ENCODE measurements at places on chromosomes 5 and 9.
A peak's percentile ranks its signal among the peaks of the same experiment; 100 is the strongest.

DNA sequence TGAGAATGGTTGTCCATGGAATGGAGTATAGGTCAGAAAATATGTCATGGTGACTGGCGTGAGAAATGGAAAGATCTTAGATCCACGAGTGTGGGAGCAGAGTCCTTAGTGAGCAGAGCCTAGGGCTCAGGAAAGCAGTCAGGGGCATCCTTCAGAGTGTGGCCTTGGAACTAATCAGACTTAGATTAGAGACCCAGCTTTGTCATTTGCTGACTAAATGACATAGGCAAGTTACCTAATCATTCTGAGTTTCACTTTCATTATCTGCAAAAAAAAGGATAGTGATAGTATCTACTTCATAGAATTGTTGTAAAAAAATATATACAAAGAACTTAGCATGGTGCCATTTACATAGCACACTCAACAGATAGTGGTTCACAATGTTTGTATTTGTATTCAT is 24.3 kb upstream of the SLIT3 start:
- no peak for DNase-seq

DNA sequence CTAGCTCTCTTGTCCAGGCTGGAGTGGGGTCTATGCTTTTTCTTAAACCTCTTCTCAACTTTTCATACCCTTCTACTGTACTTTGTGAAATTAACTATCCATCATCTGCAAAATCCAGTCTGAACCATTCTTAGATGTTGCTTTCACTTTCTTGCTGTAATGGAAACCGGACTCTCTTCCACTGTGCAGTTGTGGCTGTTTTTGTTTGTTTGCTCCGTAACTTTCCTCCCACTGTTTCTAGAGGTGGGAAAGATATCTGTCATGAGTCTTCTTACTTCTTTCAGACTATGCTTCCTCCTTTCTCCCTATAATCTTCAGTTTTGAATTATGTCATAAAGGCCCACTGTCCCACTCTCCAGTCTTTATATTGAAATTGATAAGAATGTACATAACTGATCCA is 6.5 kb downstream of the TNPO1 start:
- DNase-seq = no peak

- no peak for DNase-seq
Measured at GRCh38 chr5:173795601-173796000, 92.5 kb upstream of the CPEB4 start.

GRCh38 chr5:137734962-137735554 is 831 bp downstream of the KLHL3 start:
- DNase-seq = no peak

- DNase-seq = no peak
Measured at GRCh38 chr5:43699910-43700309, 96.9 kb downstream of the NNT start.

DNA sequence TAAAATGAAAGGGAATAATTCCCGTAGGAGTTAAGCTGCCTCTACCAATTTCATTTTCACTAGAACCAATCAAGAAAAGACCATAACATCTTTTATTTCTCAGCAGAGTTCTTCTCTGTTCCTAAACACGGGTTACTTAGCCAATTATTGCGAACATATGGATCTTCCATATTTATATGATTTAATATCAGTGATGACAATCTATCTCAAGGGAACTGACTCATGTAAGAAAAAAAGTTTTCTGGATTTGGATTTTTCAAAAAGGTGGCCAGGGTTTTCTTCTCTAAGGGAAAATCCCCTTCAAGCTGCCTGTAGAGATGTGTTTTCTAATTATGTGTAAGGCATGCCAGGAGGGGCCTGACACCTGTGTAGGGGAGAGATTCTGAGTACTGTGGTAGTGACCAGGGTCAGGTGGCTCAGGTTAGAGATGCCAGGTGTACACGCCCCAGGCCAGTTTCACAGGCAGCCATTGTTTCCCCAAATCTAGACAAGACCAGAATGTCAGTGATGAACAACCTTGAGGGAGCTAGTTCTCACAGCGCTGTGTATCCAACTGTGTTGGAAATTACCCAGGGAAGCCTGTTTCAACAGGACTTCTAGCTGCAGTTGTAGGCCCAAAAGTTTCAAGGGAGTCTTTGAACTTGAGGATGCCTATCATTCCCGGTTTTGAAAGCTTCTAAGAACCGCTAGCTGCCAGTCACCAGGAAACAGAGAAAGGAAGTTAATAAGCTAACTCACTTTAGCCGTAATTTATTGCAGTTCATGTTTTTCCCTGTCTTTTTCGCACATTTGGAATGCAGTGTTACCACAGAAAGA is 572.5 kb upstream of the RGMB start:
- DNase-seq = no peak

DNA sequence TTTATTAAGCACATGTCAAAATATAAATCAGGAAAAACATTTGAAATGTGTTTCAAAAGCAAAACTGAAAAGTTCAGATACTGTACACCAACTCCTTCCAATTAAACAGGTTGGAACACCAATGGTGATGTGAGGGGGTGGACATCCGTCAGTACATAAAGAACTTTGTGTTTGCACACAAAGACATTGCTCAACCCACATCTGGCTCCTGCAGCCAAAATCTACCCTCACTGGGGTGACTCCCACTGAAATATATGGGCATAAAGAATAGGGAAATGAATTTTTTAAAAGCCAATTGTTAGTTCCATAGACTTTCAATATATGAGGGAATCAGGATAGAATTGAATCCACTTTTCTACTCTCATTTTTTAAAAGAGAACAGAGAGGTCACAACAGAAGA is 63.9 kb downstream of the MEGF9 start:
- no peak for DNase-seq

DNA sequence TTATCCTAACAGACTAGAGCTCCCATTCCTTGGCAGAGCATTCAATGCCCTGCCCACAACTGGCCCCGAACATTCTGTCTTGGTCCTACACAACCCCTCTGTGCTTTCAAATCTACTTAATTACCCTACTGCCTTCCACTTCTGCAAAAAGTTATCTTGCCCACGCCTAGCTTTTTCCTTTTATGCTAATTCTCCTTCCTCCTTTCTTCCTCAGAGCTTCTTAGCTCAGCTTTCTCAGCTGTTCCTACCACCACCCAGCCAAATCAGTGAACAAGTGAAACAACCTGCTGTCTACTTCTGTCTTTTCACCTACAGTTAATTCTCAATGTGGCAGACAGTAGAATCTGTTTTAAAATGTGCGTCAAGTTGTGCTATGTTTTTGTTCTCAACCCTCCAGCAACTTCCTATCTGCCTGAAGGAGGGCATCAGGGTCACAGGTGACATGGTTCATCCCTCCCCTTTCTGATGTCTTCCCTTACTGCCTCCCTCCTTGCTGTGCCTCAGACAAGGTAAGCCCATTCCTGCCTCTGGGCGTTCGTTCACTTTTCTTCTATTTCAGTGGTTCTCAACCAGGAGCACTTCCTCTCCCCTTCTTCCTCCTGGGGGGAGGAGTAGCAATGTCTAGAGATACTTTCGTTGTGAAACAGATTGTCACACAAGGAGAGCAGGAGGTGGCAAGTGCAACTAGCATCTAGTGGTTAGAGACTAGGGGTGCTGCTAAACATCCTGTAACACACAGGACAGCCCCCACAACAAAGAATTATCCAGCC is 1.3 kb upstream of the REEP5 start:
- DNase-seq = no peak

DNA sequence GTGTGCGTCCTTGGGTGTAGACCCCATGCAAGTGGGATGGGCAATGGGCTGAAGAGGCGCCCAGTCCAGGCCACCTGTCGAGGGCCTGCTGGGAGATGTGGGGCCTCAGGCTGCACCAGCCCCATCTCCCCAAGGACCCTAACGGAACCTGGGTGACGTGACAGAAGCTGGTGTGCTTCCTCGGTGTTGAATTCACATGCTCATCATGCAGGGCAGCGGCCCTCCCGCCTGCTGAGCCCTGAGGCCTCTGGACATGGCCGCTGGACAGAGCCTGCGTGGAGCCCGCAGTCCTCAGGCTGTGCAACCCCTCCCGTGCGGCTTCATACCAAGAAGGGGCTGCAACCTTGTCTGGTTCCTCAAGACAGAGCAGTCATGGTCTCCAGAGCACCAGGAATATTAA is 26.8 kb downstream of the TERT start:
- no peak for DNase-seq

GRCh38 chr5:159061179-159061796 is 38.4 kb downstream of the EBF1 start:
- no peak for DNase-seq

DNA sequence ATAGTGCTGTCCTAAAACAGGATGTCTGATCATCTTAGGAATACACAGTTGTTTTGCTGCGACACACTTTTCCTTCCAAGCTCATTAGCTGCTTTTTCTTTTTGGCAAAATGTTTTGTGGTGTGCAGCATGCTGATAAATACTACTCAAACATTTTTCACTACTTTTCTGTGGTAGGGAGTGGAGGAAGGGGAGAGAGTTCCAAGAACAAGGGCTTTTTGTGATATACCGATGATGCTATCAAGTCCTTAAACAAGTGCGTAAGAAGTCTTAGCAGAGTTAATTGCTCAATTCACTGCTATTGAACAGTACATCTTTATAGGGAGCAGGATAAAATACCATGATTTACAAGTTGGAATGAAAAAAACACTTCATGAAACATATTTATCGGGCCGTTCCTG is 23.6 kb upstream of the TEK start:
- no peak for DNase-seq

DNA sequence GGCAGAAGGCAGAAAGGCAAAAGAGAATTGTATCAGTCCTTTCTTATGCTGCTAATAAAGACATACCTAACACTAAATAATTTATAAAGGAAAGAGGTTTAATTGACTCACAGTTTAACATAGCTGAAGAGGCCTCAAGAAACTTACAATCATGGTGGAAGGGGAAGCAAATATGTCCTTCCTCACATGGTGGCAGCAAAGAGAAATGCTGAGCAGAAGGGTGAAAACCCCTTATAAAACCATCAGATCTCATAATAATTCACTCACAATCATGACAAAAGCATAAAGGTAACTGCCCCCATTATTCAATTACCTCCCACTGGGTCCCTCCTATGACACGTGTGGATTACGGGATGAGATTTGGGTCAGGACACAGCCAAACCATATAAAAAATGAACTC is 312.5 kb upstream of the PTGER4 start:
- DNase-seq = no peak

- DNase-seq = no peak
Measured at GRCh38 chr5:153187503-153187902, 303.0 kb upstream of the GRIA1 start.

- no peak for DNase-seq
Measured at GRCh38 chr5:67200809-67201562, 4.4 kb upstream of the CD180 start.

DNA sequence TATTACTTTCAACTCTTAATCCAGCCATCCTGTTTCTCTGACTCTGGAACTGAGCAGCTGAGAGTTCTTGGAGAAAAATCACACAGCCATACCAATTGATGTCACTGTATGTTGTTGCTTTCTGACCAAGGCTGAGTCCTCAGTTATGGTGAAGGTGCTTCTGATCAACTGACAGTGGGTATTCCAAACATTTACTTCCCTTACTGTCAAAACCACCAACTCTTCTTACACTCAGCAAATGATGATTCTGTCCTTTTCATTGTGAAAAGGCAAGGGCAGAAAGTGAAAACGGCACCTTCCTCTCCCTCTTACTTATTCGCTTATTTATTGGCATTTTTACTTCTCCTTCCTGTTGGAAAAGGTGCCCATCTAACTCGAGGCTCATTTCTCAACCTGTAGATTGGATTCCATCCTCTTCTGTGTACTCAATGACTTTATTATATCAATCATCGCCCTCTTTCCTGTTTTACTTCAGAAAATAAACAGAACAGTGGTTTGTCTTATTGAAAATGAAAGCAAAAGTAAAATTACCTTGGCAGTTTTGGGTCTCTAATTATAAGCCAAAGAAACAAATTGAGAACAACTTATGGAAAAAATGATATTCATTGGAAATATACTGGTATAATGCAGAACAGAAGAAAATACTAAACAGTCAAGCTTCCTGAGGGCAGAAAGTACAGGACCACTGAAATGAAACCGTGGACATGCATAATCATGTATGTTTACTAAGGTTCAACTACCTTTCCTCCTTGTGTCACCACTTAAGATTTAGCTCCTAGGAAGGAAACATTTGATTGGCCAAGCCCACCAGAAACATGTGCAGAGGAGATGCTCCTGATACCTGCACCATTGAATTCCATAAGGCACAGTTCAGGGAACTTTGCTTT is 104.5 kb upstream of the CHD1 start:
- DNase-seq = no peak

- DNase-seq = peak; percentile 55
Measured at GRCh38 chr5:168679515-168679920, 100.3 kb upstream of the PANK3 start.

DNA sequence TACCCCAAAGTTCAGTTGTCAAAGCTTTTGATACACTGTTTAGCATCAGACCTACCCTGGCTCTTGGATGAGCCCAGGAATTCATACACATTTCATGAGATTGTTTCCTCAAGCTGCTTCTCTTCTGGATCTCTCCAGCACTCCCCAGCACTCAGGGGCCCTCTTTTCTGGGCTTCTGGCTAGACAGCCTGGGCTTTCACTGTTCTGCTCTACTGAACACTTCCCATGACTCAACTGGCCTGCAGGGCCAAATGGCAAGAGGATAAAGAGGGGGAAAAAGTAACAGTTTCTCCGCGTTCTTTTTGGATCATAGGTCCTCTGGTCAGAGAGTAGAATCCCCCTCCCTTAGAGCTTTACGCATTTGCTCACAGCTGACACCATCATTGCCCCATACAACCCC is 20.9 kb upstream of the LURAP1L start:
- no peak for DNase-seq

GRCh38 chr9:37667706-37668105 is 17.0 kb downstream of the FRMPD1 start:
- DNase-seq = no peak

- peak; percentile 0 for DNase-seq
Measured at GRCh38 chr9:19229595-19230354, 718 bp upstream of the DENND4C start.

DNA sequence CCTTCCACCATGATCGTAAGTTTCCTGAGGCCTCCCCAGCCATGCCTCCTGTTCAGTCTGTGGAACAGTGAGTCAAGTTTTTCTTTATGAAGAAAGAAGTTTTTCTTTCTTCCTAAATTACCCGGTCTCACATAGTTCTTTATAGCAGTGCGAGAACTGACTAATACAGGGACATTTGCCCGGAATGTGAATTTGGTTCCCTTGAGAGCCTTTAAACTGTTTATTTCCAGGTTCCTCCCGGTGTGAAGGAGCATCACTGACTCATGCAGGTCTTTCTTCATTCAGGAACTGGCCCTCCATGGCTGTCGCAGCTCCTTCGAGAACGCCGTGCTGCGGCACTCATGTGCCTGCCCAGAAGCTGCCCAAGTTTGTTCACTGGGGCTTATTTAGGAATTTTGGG is 87.7 kb downstream of the PTCH1 start:
- no peak for DNase-seq

GRCh38 chr5:9156282-9156681 is 389.6 kb downstream of the SEMA5A start:
- no peak for DNase-seq

GRCh38 chr5:82334856-82335255 is 56.7 kb upstream of the RPS23 start:
- no peak for DNase-seq

Measured in activated CD4-positive, alpha-beta T cell treated with anti-CD3 and anti-CD28 coated beads, Interleukin-2, amount 50 U/mL, for 24 hours (primary cell).